Stimulated activated CD4-positive, alpha-beta T cell treated with anti-CD3 and anti-CD28 coated beads, Interleukin-15, amount 100 ng/mL, for 1 hour (primary cell): ENCODE measurements at places on chromosomes 5 and 9.

- no peak for DNase-seq
Measured at GRCh38 chr9:16000811-16001210, 448.0 kb downstream of the CCDC171 start.

DNA sequence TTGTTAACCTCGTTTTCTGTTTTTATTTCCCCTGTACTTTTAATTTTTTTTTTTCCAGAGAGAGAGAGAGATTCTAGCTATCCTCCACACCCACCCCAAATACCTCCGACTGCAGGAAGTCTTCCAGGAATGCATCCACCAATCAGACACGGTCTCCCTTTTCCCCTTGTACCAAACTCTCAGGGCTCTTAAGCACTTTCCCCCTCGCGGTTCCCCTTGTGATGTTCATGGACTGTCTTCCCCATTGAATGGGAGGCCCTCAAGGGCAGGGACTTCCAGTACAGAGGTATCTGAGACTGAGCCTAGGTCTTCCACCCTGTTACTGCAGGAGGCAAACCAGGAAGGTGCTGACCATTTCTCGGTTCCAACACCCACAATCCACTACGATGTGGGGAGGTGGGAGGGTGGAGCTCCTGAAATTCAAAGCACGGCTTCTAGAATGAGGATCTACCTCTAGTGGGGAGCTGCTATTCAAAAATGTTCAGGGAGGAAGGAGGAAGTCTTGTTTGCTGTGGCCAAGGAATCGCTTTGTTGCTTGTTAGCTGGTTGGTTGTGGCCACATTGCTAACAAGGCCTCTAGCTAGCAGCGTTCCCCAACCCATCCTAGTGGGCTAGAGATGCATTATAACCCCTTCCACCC is 37.5 kb upstream of the PTGS1 start:
- DNase-seq = no peak

DNA sequence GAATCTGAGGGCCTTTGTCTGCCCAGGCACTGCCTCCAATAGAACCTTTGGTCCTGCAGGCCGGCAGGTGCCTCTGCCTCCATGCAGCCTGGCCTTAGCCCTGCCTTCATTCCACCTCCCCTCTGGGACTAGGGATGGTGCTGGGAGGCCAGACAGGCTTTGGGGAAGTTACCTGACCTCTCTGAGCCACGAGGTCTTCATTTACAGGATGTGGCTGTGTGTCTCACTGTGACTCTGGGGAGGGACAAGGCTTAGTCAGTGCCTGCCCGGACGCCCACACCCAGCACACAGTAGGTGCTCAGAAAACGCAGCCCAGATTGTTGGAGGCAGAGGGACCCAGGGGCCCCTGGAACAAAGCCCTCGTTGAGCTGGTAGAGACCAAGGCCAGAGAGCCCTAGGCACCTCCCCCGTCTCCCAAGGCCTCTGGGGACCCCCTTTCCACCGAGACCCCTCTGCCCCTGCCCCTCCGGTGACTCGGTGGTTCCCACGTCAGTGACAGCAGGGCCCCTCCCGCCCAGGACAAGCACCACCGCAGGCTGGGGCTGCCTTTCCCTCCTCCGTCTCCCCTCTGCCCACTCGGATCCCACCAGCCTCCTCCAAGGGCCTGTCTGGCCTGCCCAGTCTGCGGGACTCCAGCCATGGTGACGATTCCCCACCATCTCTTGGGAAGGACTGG is 46.9 kb upstream of the EGFL7 start:
- no peak for DNase-seq

GRCh38 chr5:5037674-5038073 is 102.5 kb upstream of the ADAMTS16 start:
- no peak for DNase-seq

DNA sequence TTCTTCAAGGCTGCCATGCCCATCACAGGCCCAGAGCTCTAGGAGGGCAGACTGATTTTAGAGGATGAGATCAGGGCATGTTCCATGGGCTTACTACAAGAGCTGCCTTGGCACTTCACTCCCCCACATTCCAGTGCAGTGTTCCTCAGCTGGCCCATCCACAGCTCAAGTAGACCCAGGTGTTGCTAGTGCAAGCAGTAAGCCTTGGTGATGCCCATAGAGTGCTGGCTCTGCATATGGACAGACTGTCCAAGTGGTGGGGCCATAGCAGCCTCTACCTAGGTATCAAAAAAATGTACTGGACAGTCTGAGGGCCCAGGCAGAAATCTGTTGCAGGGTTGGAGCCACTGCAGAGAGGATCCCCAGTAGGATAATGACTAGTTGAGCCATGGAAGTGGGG is 366.6 kb downstream of the FGF10 start:
- DNase-seq = no peak
